Left renal cortex interstitium (tissue), 4 donors: ENCODE measurements at places on chromosomes 2 and 18. TPM values are rescaled to one million over a fixed set of nuclear protein-coding genes. Genes with fewer than 3 reads are reported as not detected.

Gene COL3A1
- polyA plus RNA-seq = 876 TPM

Gene CAD
- polyA plus RNA-seq = 39.6 TPM

Gene CD8B2
- 0.24 TPM for polyA plus RNA-seq

DNA sequence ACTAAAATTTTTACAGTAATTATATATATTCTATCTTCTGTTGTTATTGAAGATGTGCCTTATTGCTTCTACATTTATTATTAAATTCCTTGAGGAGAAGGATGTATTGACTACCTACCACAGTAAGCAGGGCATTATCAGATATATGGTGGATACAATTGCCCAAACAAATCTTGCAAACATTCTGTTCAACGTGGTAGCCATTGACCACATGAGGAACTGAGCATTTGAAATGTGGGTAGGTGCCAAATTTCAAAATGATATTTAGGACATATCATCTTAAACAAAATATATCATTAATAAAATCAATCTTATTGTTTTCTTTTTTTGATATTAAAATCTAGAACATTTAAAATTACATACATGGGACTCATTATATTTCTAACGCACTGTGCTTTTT, 11.1 kb downstream of the SCN3A start:
- DNase-seq = no peak

DNA sequence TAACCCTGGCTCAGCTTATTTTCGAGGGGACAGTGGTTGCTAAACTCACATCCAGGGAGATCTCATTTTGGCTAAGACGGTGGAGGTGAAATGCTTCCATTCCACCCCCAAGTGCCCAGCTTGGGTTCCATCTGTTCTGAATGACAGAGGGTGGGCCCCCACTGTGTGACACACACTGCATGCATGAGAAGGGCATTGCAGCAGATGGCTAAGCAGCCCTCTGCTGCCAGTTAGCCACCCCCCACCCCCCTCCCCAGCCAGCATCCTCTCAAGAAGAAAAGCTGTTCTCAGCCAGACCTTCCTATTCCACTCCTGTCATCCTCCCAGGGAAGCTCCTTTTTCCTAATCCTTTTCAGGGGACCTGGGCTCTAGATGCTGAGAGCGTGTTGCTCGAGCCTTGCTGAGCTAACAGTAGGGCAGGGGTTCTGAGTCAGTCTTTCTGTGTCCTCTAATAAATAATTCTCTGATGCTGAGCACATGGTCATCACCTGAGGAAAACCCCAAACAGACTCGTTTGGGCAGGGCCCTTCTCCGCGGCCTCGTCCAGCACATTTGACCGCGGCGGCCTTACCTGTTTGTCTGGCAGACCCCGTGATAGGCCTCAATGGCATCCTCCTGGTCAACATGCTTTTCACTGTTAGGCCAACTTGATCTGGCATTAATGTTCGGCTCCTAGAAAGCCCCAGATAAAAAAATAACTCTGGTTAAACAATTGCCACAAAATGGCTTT, 49.5 kb upstream of the ACAA2 start:
- no peak for DNase-seq

DNA sequence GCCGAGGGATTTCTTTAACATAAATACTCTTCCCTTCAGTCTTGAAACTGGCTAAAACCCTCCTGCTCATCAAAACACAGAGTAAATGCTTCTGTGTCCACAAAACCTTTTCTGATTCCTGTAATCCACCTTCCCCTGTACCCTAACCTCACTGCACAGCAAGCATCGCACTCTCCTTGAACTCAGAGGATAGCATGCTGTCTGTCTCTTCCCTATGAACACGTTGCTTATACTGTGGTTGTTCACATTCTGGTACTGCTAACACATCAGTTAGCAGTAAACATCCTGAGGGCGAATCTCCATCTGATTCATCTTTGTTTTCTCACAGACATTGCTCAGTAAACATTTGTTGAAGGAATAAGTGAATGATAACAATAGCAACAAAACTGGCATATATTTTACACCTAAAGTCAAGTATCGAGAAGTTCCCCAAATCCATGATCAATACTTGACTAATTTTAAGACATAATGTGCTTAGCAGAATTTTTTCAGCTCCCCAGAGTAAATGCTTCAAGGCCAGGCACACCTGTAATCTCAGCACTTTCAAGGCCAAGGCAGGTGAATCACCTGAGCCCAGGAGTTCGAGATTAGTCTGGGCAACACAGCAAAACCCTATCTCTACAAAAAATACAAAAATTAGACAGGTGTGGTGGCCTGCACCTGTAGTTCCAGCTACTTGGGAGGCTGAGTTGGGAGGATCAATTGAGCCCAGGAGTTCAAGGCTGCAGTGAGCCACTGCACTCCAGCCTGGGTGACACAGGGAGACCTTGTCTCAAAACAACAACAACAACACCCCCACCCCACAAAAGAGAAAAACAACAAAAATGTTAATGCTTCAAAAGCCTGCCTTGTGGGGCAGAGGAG, 45.6 kb upstream of the LPIN2 start:
- DNase-seq = no peak

- no peak for DNase-seq
Measured at GRCh38 chr18:53422896-53423295, 801.6 kb downstream of the MBD2 start.

DNA sequence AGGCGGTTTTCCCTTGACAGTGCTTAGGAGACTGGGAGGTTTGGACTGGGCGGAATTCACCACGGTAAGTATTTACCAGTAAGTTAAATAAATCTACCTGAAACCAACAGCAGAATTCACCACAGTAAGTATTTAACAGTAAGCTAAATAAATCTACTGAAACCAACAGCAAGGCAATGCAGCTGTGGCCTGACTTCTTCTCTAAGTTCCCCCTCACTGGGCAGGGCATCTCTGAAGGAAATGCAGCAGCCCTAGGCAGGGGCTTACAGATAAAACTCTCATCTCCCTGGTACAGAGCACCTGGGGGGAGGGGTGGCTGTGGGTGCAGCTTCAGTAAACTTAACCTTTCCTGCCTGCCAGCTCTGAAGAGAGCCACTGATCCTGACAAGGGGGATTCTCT, 432.5 kb upstream of the LRRTM1 start:
- DNase-seq = no peak

- DNase-seq = no peak
Measured at GRCh38 chr2:45028276-45028675, 19.0 kb upstream of the SIX2 start.

- DNase-seq = no peak
Measured at GRCh38 chr2:136917411-136917881, 152.1 kb downstream of the THSD7B start.

DNA sequence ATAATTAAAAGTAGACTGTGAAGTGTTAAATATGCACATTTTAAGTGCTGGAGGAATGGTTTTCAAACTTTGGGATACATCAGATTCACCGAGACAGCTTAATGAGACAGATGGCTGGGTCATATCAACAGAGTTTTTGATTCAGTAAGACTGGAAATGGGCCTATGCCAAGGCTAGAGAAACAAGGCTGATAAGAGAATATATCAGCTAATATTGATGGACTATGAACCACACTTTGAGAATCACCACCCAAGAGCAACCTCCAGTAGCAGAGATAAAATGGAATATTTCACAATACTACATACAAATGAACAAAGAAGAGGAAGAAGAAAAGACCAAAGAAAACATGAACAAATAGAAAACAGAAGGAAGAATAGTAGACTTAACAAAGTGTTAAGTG, 450.2 kb upstream of the KLHL29 start:
- no peak for DNase-seq

DNA sequence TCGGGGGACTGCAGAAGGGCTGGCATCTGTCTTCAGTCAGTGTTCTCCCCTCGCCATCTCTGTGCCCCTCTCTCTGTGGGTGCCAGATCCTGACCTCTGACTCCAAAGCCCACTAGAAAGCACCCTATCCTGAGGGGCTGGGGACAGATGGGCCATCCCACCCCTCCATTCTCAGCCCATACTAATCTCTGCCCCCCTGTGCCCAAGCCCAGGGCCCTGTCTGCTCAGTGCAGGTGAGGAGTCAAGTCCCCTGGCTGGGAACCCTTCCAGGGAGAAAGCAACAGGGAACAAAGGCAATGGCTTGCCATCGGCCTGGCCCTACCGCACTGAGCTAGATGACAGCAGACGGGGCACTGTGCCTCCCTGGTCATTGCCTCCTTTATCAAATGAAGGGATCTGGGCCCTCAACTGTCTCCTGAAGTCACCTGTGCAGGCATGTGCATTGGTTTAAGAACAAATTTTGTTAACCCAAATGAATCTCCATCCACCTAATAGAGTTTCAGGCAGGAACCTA, 42.7 kb upstream of the ID2 start:
- DNase-seq = no peak

GRCh38 chr2:3600256-3600855, 5.4 kb downstream of the COLEC11 start:
- DNase-seq = no peak

DNA sequence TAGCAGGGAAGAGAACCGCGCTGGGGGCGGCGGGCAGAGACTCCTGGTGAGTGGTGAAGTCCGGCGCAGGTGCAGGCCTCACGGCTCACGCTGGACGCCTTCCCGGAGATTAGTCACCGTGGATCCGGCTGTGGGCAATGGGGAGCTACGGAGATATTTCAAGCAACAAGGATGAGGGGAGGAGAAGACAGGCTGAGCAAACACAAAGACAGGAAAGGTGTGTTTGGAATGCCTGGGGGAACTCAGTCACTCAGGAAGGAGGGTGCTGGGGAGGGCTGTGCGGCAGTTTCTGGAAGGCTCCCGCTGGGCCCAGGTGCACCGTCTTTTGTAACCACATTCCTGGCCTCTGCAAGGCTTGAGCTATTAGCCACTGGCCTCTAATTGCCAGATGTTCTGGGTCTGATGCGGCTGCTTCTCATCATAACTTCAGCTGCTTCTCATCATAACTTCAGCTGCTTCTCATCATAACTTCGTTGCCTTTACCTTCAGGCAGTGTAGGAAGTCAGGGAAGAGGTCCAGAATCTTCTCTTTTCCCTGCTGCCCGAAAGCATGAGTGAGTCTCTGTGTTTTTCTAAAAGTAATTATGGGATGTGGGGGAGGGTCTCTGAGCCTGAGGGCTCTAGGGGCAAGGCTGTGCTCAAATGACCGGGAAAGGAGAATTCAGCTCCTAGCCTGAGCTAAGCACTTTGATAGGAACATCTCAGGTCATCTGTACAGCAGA, 118.9 kb downstream of the PXDN start:
- DNase-seq = no peak
